ENCODE measurements at places on chromosomes 2 and 18. TPM values are rescaled to one million over a fixed set of nuclear protein-coding genes. Genes with fewer than 3 reads are reported as not detected.

DNA sequence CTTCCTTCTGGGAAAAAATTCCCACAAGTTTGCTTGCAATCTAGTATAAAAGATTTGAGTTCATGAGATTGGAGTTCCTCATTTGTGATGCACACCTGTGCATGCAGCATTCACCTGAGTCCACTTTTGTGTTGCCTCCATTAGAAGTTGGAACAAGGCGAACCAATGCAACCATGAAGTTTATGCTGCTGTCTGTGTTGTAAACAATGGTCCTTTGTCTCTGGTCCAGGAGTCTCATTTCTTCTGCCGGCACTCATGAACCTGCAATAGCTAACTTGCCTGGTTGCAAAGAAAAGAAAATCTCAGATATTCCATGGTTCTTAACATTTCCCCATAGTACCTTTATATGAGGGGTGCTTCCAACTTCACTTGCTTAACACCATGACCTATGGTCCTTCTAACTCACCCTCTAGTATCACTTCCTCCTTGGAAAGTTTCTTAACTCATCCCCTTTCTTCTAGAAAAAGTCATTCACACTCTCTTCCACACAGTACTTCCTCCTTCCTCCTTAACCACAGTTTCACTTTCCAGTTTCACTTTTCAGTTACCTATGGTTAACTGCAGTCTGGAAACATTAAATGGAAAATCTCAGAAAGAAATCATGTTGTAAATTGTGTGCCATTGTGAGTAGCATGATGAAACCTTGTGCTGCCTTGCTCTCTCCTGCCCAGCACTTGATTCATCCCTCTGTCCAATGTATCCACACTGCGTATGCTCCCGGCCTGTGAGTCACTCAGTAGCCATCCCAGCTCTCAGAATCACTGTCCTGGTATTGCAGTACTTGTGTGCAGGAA, 128.8 kb upstream of the TRIB2 start:
- peak; percentile 48 for DNase-seq

- DNase-seq = no peak
These were observed 18.9 kb upstream of the POLR1B start for GRCh38 chr2:112523291-112523777.

DNA sequence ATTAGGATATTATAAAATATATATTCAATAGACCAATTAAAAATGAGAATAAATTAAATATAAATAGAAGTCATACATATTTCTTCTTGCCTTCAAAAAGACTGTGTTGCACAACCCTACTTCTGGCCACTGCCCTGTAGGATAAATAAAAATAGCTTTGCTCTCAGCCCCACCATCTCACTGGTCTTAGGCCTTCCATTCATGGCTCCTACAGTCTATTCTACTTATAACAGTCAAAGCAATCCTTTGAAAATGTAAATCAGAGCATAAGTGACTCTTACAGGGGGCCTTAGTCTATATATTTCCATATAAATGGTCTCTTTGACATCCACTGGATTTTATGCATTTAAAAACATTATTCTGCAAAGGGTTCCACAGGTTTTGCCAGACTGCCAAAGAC, 72.9 kb downstream of the KLF7 start:
- no peak for DNase-seq

- no peak for DNase-seq
These were observed 108.4 kb upstream of the CDC42EP3 start for GRCh38 chr2:37779611-37780386.

Gene PRSS56
- not detected for total RNA-seq

DNA sequence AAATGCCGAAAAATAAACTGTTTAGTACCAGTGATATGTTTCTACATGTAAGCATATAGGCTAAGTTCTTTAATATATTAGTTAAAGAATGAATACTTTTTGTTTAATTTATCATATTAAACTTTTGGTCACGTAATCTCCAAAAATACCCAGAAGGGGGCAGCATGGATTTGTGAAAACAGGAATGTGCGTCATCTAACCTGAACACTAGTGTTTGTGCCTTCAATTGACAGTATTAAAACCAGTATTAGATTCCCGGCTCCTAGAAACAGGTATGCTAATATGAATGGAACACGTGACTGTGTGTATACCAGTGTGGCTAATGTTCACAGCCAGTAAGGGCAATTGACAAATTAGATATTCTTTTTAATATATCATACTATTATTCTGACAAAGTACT, 51.8 kb downstream of the WDR7 start:
- peak; percentile 68 for DNase-seq

DNA sequence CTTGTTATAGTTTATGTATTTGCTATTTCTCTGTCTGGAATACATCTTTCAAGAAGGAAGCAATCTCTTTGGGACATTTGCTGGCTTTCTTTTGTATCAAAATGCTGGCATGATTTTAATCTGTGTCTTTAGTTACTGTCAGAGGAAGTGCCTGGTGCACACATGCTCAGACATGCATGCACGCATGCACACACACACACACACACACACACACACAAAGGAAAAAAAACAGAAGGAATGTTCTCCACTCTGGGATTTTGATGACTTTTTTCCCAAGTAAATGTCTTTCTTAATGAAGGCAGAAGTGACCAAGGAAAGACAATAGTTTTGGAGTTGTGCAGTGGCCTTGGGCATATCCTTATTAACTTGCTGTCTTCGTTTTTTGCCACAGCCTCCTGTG, 6.7 kb downstream of the GNAL start:
- DNase-seq = no peak

DNA sequence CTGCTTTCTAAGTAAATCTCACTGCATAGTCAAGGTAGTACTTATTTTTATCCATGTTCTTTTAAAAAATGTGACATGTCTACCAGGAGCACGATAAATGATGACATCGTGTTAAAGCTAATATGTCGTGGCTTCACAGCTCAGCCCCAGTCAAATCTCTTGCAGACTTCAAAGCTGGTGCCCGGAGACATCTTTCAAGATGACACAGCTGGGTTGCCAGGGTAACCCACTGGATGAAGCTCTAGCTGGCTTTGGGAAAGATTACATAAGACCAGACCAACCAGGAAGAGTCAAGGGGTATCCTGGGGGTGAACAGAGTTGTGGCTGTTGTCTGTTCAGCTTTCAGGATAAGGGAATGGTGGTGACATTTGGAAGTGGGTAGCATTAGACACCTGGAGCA, 67.8 kb downstream of the VSNL1 start:
- no peak for DNase-seq

- DNase-seq = no peak
These were observed 201.1 kb downstream of the SP3 start for GRCh38 chr2:173764094-173764493.

DNA sequence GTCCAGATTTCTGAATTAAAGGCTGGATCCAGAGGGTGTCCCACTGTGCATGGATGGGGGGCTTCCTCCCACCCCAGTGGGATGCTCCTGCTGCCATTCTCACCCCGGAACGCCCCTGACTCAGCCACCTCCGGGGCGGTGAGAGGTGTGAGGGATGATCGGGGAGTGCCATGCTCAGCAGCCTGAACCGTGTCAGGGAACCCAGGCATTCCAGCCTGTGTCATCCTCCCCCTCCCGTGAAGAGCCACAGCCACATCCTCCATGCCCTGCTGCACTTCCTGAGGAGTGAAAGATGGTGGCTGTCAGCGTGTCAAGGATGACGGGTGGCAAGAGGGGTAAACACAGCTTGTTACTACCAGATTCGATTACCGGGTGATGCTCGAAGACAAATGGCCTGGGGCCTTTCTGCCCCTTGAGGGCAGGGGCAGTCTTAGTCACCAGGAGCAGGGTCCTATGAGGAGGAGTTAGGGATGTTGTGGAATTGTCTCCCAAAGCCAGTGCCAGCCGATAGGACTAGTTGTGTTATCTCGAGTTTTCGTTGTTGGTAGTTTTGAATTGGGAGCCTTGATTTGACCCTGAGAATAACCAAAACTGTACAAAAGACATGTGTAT, 80.8 kb downstream of the TCF7L1 start:
- no peak for DNase-seq

Gene RASGRP3
- 5.7 TPM for total RNA-seq

Gene C2orf81
- 2.7 TPM for total RNA-seq

DNA sequence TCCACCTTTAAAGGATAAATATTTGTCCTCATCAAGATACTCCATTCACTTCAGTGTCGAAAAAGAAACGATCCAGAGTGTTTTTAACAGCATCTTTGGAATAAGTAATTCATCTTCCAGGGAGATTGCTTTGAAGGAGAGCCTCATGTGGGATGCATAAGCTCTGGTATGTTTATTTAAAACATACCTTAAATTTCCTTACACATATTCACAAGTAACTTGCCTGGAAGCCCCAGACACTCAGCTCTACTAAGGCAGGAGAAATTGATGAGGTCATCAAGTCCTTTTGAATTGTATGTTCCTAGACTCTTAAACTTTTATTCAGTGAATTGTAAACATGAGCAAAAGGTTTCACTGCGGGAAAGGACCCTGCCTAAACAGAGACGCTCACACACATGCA, 103.0 kb downstream of the CDK15 start:
- DNase-seq = no peak

DNA sequence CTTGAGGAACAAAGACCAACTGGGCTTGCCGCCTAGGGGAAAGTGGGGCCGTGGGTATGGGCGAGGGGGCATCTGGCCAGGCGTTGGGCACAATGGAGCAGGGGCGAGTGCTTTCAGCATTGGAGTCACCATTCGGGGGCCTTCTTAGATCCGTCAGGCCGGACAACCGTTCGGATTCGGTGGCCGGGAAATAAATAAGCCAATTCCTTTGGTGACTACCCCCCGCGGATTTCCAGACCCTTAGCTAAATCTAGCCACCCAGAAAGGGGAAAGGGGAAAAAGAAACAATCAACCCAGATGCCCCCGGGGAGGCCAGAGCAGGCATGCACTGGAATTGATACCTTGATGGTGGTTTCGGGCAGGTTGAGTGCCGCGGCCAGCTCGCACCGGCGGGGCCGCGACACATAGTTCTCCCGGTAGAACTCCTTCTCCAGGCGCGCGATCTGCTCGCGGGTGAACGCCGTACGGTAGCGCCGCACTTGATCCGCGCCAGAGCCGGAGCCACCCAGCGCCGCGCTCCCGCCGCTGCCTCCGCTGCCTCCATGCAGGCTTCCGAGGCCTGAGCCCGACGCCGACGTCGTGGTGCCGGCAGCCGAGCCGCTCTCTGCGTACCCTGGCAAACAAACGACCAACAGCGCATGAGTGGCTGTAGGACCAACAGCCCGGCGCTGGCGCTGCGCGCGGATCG, 1.8 kb downstream of the EVX2 start:
- DNase-seq = no peak

- no peak for DNase-seq
These were observed 29.1 kb upstream of the CPS1 start for GRCh38 chr2:210527286-210527685.

Gene ANKRD36
- total RNA-seq = 59.0 TPM

- no peak for DNase-seq
These were observed 1.2 kb upstream of the ST6GAL2 start for GRCh38 chr2:106886916-106887758.

DNA sequence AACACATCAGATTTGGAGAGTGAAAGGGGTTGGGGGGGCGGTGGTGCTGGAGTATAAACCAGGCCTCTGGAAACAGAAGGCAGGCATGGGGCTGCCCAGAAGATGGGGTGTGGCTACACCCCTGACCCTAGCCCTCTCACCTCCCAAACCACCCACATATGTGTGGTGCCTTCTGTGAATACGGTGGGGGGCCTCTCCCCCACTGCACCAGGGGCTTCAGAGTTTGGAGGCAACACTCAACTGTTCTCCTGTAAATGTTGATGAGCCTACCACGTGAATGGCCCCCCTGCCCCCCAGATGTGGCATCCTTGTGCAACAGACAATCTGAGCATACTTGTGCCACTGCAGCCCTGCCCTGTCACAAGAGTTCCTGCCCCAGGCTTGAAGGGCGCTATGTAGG, 19.5 kb downstream of the FBXO41 start:
- DNase-seq = no peak

Gene SERPINB11
- total RNA-seq = not detected

Gene SLC1A4
- total RNA-seq = 31.0 TPM

GRCh38 chr2:86625096-86625495, 1.4 kb upstream of the RNF103 start:
- DNase-seq = no peak

DNA sequence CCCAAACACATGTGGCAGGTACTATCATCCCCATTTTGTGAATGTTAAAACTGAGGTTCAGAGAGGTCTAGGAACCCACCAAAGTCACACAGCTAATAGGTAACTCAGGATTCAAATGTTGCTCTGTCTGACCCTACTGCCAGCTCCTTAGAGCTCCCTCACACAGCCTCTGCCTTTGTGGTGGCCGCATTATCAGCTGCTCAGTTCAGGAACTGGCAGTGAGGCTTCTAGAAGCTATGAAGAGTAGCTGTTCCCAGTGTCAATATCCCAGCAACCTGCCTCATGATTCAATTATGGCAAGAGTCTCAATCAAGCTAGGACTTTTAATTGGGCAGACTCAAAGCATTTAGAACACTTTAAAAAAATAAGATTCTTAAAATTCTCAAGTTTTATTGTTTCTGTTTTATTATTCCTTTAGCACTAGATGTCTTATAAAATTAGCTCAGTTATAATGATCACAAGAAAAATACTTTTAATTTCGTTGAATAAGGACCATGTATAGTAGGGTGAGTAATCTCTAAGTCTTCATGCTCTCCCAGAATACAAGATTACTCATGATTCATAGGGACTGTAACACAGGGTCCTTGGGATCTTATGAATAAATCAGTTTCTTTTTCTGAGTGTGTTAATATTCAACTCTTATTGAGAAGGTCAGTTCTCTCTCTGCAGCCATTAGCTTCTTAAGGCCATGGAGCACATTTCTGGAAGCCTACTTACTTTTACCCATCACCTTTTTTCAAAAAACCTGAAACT, 342.7 kb downstream of the RND3 start:
- no peak for DNase-seq

- no peak for DNase-seq
These were observed 12.7 kb downstream of the TRIP12 start for GRCh38 chr2:229909090-229909489.

DNA sequence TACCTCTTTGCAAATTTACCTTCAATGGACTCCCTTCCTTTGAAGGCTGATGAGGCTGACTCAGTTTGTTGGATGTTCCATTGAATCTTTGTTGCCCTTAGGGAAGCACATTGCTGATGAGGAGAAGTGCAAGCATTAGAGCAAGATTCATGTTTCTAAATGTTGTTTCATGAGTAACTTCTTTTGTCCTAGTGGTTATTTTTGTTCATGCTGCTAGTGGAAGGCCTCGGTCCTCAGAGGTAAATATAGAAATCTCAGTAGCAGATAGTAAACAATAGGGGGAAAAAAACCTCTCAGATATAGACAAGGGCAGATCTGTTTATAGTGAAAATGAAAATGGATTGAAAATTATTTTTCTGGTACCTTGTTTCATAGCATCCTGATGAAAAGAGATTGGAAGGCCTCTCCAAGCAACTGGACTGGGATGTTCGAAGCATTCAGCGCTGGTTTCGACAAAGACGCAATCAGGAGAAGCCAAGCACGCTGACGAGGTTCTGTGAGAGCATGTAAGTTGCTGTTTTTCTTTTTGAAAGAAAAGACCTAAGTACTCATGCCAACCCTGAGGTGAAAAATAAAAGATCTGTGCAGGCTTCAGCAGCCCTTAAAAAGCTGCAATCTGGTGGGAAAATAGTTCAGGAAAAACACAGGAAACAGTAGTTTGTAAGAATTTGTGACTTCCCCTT, 104.9 kb downstream of the CERS6 start:
- DNase-seq = no peak

- no peak for DNase-seq
These were observed 35.7 kb downstream of the C18orf63 start for GRCh38 chr18:74351354-74351753.

Gene SOX11
- total RNA-seq = not detected

Gene SEH1L
- 36.4 TPM for total RNA-seq

Gene NEU2
- not detected for total RNA-seq

Measured in hematopoietic multipotent progenitor cell (in vitro differentiated cells).